ENCODE measurements at places on chromosomes 1 and 21.

- DNase-seq: no peak
Observed at GRCh38 chr1:67281244-67281643, 26.4 kb upstream of the IL12RB2 start.

- peak; percentile 8 for DNase-seq
Observed at GRCh38 chr1:11761988-11762406, at the start of gene C1orf167. C1orf167 (plus strand) TSS chr1:11762193; CDS start chr1:11764401, 2,208 bp downstream.

GRCh38 chr1:197920414-197921117, 3.4 kb downstream of the LHX9 start:
- DNase-seq: no peak

DNA sequence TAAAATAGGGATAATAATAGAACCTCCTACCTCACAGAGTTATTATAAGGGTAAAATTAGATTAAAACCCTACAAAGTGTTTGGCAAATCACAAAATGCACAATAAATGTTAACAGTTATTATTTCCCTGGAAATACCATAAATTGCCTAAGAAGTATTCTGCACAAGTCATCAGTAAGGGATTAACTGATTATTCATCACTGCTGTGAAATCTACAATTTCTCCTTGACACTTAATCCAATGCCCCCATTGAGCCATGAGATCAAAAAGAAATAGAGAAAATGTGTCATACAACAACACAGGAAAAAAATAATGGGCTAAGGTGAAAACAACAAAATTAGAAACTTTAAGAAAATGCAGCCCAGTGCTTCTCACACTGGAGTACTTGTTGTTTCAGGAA, 6.7 kb upstream of the SEC16B start:
- no peak for DNase-seq

DNA sequence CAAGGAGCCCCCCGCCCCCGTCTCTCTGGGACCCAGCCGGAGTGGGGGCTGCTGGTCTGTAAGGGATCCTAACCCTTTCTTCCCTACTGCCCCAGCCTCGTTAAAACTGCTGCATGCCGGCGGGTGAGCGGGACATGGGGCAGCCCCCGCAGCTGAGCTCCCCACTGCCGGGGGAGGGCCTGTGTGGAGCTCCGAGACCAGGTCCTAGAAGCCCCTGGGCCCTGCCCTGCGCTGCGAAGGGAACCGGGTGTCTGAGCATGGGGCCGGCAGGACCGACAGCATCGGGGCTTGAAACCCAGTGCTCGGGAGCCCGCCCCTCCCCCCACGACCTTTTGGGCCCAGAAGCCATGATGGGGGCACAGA, 9.2 kb upstream of the COL6A1 start:
- DNase-seq: no peak

DNA sequence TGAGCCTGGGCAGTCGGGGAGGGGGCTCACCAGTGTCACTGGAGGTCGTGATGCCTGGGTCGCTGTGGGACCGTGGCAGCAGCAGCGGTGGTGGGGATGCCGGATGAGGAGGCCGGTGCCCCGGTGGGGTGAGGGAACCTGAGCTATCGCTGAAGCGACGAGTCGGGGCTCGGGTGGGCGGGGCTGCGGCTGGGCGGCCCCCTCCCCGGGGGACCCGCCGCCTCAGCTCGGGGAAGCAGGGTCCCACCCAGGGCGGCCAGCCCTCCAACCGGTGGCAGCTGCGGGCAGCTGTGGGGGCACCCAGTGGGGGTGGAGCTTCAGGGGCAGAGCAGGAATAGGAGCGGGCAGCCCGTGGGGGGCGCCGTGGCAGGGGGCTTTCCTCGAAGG, 5.0 kb downstream of the ENTREP3 start:
- no peak for DNase-seq

- DNase-seq: no peak
Observed at GRCh38 chr1:226682871-226683814, 55.9 kb downstream of the ITPKB start.

- peak; percentile 63 for DNase-seq
Observed at GRCh38 chr1:169511316-169512005, 25.7 kb upstream of the SLC19A2 start.

GRCh38 chr1:65443647-65444046, 23.2 kb downstream of the LEPR start:
- no peak for DNase-seq

GRCh38 chr1:205435578-205436573, 14.0 kb upstream of the LEMD1 start:
- DNase-seq: no peak

DNA sequence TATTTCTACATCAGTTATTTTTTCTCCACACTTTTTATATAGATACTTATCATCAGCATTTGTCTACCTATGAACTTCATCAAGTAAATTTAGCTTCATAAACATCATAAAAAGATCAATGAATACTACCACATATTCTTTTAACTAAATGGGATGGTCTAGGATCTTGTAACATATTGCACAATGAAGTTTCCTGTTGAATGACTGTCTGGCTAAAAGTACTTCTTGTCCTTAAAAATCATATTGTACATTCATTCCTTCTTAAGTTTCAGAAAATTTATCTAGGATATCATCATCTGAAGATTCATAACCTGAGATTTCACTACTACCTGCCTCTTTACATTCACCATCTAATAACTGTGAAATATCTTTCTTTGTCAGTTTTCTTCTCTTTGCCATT, 69.0 kb downstream of the MAGI3 start:
- DNase-seq: no peak

GRCh38 chr1:56390232-56390867, 189.0 kb downstream of the PLPP3 start:
- DNase-seq: no peak

DNA sequence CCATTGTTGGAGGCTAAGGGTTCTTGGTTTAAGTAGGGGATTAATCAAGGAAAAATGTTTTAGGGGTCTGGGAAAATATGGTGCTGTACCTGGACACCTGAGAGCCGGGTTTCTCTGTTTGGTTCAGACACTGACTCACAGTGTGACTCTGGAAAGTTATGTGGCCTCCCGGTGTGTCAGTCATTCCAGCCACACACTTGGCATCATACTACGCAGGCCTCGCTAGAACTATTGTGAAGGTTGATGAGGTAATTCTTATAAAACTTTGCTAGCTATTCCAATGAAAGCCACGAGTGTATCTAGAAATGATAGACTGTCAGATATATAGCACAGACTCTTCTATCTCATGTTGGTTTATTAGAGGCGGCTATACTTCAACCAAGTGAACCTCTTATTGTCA, 4.8 kb upstream of the CAMSAP2 start:
- no peak for DNase-seq
